Stimulated activated naive CD4-positive, alpha-beta T cell (primary cell): ENCODE measurements at places on chromosomes 7 and 10.

GRCh38 chr10:75770626-75771081 is 339.2 kb downstream of the LRMDA start:
- DNase-seq: no peak

GRCh38 chr10:94630017-94630688 is 53.4 kb upstream of the CYP2C18 start:
- no peak for DNase-seq

DNA sequence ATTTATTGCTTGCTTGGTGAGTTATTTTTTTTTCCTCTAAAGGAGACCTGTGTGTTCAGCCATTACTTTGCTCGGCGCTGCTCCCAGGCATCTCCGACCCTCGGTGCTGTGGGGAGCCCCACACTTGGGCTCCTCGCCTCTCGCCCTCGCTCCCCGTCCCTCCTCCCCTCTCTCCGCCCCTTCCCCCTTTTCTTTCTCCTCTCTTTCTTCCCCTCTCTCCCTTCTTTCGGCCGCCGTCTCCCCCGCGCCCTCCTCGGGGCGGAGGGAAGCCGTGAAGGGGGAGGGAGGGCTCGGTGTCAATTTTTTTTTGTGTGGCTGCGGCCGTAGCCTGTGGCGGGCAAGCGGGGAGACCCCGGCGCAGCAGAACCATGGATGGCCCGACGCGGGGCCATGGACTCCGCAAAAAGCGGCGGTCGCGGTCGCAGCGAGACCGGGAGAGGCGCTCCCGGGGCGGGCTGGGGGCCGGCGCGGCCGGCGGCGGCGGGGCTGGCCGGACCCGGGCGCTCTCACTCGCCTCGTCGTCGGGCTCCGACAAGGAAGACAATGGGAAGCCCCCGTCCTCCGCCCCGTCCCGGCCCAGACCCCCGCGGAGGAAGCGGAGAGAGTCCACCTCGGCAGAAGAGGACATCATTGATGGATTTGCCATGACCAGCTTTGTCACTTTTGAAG is 1.1 kb downstream of the AUTS2 start:
- no peak for DNase-seq

DNA sequence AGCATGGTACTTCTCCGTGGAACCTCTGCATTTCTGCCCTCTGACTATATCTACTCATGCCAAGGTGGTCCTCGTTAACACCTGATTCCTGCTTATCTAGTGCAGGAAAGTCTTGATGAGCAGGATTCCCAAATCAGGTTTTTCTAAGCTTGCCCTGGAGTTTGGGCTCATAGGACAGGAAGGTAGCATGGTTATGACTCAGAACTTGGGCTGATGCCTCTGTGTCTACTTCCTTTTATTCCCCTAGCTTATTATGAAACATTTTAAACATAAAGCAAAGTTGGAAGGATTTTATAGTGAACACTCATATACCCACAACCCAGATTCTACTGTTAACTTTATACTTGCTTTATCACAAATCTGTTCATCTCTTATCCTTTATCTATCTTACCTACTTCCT is 5.6 kb downstream of the SUFU start:
- DNase-seq: no peak

DNA sequence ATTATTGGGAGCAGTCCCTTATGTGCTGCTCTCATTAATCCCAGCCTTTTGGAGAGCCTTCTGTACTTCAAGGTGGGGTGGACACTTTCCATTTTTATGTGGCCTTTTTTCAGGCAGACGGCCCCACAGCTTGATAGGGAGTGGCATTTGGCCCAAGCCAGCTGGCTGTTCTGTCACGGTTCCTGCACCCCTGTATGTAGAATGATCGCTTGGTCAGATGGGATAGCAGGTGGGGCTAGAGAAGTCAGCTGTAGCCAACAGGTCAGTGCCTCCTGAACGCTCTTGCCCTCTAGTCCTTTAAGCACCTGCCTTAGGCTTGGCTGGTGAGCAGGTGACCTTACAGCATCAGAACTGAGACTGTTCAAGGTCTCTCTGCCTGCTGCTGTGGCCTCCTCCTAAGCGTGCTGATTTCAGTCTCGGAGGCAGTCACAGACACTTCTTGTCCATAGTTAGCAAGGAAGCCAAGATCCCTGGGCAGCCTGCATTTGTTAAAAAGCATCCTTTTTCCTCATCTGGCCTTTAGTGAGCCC is 95.3 kb downstream of the LRRC4 start:
- DNase-seq: no peak

GRCh38 chr10:32210306-32211045 is 136.5 kb downstream of the EPC1 start:
- DNase-seq: no peak

GRCh38 chr7:129896568-129897382 is 56.0 kb downstream of the UBE2H start:
- DNase-seq: no peak

DNA sequence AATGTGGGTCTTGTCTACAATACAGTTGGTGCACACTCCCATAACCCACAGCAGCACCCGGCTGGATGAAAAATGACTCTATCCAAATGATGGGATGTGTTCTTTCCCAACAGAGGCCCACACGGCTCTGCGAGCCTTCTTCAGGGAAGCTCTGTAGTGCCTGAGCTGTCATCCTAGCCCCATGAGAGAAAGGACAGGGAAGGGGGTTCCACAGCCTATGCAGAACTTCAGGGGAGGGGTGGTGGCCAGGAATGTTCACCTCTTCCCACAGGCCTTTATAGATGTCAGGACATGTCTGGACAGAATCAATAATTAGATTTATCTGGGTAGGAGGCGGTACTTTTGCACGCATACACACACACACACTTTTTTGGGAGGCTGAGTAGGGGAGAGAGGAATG is 109.0 kb downstream of the JCAD start:
- no peak for DNase-seq

DNA sequence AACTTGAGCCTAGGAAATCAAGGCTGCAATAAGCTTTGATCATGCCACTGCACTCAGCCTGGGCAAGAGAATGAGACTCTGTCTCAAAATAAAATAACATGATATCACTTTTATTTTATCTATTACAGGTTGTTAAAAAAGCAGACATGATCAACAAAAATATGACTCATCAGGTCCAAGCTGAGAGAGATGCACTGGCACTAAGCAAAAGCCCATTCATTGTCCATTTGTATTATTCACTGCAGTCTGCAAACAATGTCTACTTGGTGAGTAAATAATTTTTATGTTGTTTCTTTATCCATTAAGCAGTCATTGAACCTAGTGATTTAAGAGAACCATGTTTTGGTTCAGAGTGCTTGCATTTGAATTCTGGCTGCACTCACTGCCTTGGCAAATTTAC is 3.3 kb downstream of the MASTL start:
- DNase-seq: no peak

- DNase-seq: no peak
These were observed 33.0 kb downstream of the PAPOLB start for GRCh38 chr7:4828720-4829383.

DNA sequence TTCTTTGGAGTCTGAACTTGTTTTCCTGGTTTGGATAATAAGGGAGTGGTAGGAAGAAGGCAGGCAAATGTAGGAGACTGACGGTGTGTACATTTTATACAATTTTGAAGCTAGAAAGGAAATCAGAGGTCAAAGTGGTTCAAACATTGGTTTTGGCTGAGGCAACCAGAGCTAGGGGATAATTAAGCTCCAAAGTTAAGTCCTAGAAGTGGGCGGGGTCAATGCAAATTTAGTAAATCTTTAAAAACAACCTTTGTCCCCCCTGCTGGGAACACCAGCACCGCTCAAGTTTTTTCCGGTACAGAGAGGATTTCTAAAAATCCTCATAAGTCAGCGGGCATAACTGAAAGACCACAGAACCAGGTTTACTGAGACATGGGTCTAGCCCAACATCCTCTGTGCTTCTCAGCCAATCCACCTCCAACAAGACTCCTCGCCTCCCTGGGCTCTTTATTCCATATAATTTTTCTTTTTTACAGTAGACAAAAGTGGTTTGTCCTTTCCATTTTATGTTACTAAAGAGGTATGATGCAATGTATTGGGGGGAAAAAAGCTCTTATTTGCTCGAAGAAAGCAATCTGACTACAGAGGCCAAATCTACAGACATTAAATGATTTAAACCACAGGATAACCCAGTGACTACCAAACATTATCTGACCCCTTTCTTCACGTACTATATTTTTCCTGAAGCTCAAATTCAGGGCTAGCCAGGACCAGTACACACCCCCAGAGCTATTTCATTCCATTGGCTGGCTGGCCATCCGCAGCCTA is 1.6 kb downstream of the GLUD1 start:
- peak; percentile 19 for DNase-seq

DNA sequence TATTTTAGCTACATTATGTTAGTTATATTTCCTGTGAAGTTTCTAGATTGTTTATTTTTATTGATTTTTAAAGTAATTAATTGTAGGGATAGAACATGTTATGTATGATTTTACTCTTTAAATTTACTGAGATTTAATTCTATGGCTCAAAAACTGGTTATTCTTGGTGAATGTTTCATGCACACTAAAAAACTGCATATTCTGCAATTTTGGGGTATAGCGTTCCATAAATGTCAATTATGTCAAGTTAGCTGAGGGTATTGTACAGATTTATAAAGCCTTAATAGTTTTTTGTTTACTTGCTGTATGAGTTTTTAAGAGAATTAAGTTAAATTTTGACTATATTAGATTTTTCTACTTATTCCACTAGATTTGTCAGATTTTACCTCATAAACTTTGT is 669.7 kb downstream of the GRID1 start:
- DNase-seq: no peak

GRCh38 chr7:98038321-98038720 is 48.3 kb upstream of the OCM2 start:
- no peak for DNase-seq

DNA sequence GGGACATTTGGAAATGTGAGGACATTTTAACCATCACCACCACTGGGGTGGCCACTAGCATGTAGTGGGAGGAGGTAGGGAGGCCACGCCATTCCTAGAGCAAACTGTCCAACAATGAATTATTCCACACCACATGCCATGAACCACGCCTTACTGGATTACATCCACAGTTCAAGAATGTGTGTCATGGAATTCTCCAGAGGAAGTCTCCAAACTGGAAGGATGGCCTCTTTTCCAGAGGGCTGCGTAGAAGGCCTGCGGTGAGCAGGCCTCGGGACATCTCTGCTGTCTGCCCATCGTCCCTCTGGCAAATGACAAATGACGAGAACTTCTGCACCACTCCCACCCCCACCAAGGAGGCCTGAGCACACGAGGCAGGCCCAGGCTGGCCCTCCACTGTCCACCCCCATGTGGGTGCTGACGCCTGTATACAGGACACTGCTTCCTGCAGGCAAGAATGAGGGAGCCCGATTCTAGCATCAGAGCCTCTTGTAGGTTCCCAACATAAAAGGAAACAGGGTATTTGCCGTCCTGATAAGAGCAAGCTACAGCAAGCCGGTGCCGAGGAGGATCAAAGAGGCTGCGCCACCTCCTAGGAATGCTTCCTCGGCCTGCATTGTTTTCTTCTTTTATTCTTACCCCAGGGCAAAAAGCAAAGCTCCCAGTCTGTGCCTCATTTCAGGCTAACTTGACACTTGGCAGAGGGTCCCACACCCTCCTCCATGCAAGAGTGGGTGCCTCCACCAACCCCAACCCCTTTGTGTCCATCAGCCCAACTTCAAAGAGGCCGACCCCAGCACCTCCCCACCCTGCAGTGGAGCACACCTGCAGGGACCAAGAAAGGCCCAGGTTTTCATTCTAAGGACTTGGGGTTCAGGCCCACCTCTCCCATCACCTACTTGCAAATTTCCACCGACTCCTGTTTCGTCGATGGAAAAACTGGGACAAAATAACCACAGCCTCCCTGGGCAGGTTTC is 23.9 kb downstream of the TNS3 start:
- no peak for DNase-seq

DNA sequence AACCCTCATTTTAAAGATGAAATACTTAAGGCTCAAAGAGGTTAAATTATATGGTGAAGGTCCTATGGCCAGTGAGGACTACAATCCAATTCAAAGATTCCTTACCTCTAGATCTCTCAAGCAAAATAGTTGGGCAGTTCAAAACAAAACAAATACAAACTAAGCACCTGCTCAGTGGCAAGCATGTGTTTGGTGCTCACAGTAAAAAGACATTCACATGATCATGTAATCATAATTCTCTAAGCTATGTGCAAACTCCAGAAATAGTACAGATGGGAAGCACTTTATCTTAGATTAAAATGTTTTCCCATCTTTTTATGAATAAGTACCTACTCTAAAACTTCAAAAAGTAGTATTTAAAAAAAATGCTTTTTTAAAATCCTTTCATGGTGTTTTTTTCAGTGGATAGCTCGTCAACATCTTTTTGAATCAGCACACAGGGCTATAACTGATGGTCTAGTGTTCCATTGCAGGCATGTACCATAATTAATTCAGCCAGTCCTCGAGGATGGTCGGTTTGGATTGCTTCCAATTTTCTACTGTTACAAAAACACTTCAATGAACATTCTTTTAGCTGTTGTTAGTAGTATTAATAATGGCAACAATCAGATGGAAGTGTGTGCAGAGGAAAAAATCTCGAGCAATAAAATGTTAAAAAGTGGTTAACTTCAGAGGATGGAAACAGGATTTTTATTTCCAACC is 58.4 kb downstream of the CHCHD3 start:
- no peak for DNase-seq

DNA sequence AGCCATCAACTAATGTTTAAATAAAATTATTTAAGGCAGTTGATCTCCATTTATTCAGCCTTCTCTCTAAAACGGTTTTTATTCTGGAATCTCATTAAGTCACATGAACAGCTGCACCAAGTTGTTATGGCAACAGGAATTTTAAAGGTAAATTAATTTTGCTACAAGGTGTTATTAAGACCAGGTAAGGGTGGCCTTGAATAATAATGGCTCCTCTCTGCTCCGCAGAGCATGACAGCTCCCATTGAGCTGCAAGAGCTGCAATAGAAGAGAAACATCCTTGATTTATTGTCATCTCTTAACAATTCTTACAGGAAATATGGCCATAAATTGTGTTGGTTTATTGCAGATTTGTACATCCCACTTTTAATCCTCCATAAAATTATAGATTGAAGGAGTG is 165.8 kb downstream of the KLF6 start:
- DNase-seq: no peak

DNA sequence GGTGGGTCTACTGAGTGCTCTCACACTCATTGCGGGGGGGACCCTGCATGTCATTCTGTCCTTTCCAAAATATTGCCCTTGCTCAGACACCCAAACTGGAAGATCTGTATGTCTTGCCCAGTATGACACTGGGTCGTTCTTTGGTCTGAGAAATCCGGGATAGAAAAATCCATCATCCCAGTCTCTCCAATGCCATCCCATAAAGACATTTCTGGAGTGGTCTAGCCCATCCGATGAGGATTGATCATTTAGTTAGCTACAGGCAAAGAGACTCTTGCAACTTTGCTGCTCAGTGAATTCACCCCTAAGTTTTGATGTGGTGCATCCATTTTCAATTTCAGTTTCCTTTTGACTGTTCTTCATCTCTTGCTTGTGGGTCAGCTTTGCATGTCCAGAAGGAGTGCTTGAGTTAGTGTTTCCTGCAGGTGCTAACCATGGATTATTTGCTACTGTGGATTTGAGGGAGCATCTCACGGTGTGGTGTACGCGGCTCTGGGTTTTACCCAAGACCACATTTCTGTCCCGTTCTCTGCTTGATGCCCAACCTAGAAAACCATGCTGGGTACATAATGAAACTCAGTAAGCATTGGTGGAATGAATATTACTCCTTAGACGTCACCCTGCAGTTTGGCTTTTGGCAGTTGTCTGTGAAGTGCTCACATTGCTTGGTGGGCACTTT is 247.0 kb upstream of the MKI67 start:
- DNase-seq: no peak
